ENCODE measurements at places on chromosomes 1 and 21.

DNA sequence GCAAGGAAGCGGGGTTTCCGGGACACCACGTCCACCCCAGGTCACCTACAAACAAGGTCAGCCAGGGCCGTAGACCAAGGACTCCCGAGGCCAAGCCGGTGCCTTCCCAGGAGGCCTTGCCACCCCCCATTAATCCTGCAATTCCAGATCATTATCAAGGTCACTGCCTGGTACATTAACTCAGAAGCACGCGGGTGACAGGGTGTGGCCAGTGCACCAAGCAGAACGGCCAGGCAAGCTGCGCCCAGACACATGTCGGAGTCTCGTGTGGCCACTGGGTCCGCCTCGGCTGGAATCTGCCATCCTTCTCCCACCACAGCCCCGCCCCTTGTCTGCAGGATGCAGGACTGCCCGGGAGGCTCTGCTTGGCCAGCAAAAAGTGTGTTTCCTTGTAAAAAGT lies 144.7 kb downstream of the PRDM16 start:
- DNase-seq = no peak

- DNase-seq = no peak
Measured at GRCh38 chr21:46391773-46392172, 66.9 kb upstream of the DIP2A start.

DNA sequence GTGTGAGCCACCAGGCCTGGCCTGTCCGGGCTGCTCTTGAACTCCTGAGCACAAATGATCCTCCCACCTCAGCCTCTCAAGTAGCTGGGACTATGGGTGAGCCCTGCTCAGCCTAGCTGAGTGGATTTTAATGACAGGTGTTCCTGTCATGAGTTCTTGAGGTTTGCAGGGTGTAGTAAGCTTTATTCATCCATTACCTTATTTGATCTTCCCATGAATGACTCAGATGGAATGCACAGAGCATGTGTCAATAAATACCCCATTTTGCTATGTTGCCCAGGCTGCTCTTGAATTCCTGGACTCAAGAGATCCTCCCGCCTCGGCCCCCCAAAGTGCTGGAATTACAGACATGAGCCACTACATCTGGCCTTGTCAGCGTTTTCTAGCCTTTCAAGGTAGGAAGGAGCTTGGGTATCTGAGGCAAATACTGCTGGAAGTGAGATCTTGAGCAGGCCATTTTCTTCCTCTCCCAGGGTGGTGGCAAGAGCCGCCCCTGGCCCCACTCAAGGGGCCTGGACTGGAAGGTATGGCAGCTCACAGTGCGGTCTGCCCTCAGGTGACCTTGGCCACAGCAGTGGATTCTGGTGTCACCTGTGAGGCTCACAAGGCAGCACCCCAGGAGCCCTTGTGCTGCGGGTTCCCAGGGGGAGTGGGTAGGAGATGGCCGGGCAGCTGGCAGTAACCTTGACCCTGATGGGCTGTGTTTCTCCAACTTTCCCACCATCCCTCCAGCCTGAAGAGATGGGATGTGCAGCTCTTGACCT lies 20.0 kb downstream of the PIK3CD start:
- DNase-seq = no peak

DNA sequence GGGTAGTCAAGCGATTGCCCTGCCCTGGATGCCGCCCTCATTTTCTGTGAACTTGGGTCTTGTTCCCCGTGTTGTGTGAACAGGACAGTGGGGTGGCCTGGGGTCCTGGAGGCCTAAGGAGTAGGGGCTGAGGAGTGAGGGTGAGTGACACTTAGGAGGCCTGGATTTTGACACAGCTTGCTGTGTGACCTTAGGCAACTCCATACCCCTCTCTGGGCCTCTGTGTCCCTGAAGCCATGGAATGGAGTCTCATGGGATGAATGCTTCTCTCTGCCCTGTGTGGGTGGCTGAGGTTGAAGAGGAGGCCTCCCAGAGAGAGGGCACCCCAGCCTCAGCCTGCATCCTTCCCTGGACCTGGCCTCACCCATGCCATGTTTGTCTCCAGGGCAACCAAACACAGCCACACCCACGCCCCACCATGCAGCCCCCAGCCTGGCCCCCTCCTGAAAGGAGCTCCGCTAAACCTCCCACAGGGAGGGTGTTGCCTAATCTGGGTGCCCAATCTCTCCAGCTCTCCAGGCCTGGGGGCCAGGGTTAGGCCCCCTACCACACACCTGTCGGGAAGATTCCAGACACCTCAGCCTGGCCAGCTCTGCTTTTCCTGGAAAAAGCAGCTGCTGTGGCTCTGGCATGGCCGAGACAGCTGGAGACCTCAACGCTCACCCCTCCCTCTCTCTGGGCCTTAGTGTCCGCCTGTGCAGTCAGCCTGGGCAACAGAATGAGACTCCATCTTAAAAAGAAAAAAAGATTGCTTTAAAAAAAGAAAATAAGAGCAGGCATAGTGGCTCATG lies 9.9 kb downstream of the MYOM3 start:
- no peak for DNase-seq
